ENCODE measurements at places on chromosomes 11 and 22.
A peak's percentile ranks its signal among the peaks of the same experiment; 100 is the strongest.

DNA sequence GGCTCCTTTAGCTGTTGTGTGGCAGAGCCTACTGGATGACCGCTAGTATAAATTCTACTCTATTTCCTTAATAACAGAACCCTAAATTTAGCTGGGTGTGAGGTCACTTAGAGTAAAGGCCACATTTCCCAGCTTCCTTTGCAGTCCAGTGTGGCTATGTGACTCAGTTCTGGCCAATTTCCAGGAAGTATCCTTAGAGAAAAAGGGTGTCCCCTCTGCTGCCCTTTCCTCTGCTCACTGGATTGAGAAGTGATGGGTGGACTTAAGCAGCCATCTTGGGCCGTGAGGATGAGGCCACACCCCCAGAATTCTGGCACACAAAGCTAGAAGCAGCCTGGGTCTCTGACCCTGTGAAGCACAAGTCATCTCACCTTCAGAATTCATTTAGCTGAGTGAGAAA lies 11.7 kb upstream of the RASD2 start:
- DNase-seq, result no peak

- DNase-seq, result no peak
Observed at GRCh38 chr11:128042290-128042751, 545.0 kb downstream of the ETS1 start.

- no peak for DNase-seq
Observed at GRCh38 chr22:43707648-43708047, 104.5 kb downstream of the EFCAB6 start.

- no peak for DNase-seq
Observed at GRCh38 chr11:12815931-12816494, 141.8 kb downstream of the TEAD1 start.

- DNase-seq, result no peak
Observed at GRCh38 chr11:99979042-99979441, 708.0 kb upstream of the ARHGAP42 start.

GRCh38 chr11:17328871-17329494 lies 22.6 kb upstream of the NCR3LG1 start:
- DNase-seq, result no peak

DNA sequence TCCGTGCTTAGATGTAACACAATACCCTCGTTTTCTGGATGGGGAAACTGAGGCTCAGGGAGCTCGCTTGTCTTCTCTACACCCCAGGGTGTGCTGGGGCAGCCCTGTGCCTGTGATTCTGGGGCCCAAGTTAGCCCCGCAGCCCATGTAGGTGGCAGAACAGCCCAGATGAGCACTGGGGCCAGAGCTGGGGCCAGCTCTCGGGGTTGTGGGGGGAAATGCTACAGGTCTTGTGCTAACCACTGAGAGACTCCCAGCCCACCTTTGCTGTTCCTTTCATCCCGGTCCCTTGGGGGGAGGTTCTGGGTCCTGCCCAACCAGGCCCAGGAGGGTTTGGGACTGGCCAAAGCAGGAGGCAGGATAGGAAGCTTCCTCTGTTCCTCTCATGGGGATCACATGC lies 13.5 kb downstream of the MYEOV start:
- DNase-seq, result no peak

GRCh38 chr22:22403306-22403705 lies 105.2 kb downstream of the ZNF280B start:
- DNase-seq, result no peak

- no peak for DNase-seq
Observed at GRCh38 chr22:19410941-19411689, 20.4 kb downstream of the HIRA start.

DNA sequence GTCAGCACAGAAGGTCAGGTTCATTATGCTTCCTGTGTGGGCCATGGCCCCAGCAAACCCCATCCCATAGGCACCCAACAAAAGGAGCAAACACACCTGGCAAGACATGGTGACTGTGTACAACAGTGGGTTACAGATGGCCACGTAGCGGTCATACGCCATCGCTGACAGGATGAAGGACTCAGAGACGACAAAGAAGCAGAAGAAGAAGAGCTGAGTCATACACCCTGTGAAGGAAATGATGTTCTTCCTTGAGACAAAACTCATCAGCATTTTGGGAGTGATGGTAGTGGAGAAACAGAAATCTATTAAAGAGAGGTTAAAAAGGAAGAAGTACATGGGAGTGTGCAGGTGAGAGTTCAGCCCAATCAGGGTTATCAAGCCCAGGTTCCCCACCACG lies 309 bp downstream of the OR8B12 start:
- DNase-seq, result no peak

GRCh38 chr11:32316858-32317642 lies 118.3 kb downstream of the WT1 start:
- no peak for DNase-seq

DNA sequence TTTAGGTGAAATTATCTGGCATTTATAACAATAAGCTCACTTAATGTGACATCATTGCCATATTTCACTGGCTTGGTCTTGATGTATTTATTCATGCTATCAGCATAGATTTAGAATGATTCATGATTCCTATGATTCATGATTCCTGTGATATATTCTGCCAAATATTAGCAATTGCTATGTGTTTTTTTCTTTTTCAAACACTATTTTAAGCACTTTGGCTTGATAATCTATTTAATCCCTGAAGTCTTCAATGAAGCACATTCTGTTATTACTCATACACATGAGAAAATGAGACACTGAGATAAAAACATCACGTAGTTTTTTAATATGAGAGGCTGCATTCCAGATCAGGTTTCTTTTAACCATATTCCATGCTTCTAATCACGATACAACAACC lies 78.5 kb downstream of the LUZP2 start:
- DNase-seq, result no peak

DNA sequence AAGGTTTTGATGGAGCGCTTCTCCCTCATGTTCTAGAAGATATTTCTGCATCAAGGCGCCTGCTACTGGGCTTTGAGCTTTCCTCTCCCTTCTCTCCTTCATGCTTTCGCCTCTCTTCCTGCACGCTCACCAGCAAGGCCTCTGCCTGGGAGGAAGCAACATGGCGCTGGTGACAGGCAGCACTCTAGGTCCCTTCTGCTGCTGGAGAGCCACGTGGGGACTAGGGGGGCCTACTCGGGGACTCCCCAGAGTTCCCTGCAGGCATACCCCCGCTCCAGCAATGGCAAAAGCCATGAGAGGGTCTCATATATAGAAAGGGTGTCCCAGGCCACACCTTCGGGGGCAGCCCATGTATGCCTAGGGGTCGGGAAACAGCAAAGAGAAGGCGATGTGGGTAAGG lies 49.7 kb downstream of the GRIK4 start:
- DNase-seq, result no peak

GRCh38 chr22:24105013-24105360 lies 76.3 kb upstream of the SUSD2 start:
- no peak for DNase-seq

DNA sequence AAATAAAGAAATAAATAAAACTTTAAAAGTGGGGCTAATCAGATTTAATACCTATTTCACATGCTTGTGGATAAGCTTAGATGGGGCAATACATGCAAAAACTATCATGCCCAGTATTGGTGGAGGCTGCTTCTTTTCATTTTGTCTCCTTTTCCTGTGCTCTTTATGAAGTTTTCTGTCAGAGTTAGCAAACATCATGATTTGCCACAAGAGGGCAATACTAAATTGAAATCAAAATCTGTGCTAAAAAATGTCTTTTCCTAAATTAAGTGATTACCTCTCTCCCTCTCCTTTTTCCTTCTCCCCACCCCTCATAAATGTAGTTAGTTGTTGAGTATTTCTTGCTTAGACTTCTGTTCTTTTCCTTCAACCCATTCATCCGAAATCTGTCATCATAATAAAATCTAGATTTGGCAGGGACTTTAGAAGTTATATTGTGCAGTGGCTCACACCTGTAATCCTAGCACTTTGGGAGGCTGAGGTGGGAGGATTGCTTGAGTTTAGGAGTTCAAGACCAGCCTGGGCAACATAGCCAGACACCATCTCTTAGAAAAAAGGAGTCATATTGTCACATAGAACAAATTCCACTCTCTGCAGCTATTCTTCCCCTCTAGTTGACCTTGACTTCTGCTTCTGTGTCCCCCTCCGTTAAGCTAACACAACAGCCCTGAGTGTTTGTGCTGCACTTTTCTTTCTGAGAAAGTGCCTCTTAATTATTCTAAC lies 4.7 kb upstream of the ARHGAP42 start:
- no peak for DNase-seq

DNA sequence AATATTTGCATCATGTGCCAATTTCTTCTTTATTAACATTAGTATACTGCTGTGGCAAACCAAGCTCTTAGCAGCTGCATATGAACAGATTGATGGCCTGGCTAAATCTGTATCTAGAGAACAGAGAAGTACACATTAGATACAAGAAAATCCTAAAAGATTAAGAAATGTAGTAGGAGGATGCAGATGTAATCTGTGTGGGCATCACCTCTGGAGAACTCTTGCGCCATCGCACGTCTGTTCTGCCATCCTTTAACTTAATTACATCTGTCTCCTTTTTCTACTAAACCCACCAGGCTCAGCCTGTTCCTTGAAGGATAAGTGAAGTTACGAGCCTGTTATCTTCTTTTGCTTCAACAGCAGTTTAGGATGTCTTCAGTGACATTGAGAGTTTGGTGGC lies 196.4 kb upstream of the PITPNB start:
- no peak for DNase-seq

- no peak for DNase-seq
Observed at GRCh38 chr11:103806130-103806895, 230.1 kb upstream of the DDI1 start.

GRCh38 chr11:46856605-46857343 lies 10.7 kb upstream of the CKAP5 start:
- no peak for DNase-seq

DNA sequence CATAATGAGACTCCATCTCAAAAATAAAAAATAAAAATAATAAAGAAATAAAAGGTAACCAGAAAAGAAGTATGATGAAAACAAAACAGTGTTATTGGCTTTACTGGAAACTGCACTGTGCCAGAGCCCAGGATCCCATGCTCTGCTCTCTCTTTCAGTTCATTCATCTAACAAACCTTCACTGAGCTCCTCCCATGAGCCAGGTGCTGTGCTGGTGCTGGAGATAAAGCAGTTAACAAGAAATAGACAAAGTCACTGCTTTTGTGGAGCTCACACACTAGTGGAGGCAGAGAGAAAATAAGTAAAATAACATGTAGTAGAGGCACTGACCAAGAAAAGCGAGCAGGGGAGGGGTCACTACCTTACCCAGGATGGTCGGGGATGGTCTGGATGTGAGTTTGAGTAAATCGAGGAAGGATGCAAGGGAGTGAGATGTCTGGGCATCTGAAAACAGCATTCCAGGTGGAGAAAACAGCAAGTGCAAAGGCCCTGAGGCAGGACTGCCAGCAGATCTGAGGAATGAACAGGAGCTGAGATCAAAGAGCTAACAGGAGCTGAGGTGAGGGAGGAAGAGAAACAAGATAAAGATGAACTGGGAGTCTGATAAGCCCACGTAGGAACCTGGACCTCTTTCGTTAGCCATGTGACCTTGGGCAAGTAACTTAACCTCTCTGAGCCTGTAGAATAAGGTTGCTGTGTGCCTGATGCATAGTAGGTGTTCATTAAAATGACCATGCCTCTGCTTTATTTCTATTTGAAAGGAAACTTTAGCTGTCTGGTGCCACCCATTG lies 31.3 kb upstream of the CD82 start:
- no peak for DNase-seq

DNA sequence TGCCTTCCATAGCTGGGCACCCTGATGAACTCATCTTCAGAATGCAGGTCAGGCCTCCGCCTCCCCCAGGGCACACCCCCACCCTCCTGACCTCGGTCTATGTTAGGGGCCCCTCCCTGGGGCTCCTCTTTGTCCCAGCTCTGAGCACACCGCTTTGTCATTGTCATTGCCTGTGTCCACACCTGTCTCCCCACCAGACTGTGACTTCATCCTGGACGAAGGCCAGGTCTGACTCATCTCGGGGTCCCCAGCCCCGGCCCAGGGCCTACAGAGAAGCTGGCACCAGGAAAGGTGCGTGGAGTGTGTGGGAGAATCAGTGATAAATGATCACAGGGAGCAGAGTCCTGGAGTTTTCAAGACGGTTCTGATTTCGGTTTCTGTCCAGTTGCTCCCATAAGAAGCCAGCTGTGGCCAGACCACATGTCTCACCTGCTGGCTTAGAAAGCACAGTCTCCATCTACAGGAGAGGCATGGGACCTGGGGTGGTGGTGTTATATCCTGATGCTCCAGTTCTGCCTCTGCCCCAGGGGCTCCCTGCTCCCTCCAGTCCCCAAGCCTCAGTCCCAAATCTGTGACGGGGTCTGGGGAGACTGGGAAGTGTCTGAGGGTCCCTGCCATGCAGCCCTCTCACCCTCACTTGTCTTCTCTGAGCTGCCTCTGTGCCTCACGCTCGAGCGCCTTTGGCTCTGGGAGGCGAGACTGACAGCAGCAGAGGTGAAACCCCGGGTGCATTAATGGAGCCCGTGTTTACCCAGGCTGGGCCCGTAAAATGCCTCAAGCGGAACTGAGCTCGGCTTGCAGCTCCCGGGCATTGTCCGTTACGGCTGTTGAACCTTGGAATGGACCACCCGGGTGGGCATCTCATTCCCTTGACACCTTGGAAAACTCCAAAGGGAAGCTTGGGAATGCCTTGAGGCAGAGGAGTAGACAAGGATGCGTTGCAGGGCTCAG lies 85.5 kb upstream of the WNT11 start:
- no peak for DNase-seq

DNA sequence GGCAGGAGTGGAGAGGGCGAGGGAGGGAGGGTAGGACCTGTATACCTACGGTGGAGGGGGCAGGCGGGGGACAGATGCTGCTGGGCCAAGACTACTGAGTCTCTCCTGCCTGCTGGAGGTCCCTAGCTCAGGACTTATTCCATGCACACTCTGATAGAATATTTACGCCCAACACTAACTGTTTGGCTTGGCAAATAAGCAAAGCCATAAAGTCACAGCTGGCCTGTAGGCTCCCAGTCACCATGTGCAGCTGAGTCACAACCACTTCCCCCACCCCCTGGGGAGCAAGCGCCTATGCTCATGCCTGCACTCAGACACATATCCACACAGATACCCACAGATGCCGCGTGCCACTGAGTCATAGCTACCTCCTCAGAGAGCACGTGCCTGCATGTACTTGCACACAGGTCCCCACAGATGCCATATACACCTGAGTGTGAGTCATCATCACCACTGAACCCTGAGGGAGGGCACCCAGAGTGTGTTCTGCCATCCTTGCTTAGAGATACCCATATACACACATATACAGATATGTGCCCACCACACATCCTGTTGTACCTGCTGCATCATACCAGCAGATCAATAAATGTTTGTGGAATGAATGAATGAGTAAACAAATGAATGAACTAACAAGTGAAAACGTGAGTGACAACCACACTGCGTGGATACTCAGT lies 95.8 kb downstream of the SWAP70 start:
- DNase-seq, result peak; percentile 85

GRCh38 chr11:110046775-110047380 lies 46.3 kb upstream of the ZC3H12C start:
- DNase-seq, result no peak

GRCh38 chr11:15806217-15806616 lies 550.1 kb downstream of the SOX6 start:
- no peak for DNase-seq

- no peak for DNase-seq
Observed at GRCh38 chr11:87425391-87425790, 387.7 kb downstream of the TMEM135 start.

- no peak for DNase-seq
Observed at GRCh38 chr22:35021161-35021560, 44.8 kb upstream of the ISX start.

- no peak for DNase-seq
Observed at GRCh38 chr11:799641-800316, 1.7 kb upstream of the SLC25A22 start.

All from stimulated activated CD8-positive, alpha-beta memory T cell treated with anti-CD3 and anti-CD28 coated beads, Interleukin-4, amount 100 ng/mL, for 24 hours (primary cell).